Cerebellar nuclear complex (tissue), 1 donor: ENCODE measurements at places on chromosomes 13 and 19.

- no peak for DNase-seq
Measured at GRCh38 chr19:1062387-1063029, 4.5 kb upstream of the ARHGAP45 start.

DNA sequence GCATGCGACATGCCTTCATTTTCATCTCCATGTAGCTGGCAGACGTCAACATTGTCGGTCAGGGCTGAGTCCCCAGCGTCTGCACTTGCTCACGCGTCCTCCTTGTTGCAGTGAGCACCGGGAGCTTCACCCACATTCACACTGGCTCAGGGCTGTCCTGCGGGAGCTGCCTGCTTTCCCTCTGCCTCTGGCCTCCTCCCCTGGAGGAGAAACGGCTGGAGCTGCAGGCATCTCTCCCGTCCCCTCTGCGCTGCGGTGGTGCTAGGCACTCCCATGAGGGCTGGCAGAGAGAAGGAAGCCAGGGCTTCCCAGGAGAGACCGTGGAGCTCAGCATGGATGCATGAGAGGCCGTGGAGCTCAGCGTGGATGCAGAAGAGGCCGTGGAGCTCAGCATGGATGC, 18.4 kb upstream of the TMEM255B start:
- DNase-seq: no peak

DNA sequence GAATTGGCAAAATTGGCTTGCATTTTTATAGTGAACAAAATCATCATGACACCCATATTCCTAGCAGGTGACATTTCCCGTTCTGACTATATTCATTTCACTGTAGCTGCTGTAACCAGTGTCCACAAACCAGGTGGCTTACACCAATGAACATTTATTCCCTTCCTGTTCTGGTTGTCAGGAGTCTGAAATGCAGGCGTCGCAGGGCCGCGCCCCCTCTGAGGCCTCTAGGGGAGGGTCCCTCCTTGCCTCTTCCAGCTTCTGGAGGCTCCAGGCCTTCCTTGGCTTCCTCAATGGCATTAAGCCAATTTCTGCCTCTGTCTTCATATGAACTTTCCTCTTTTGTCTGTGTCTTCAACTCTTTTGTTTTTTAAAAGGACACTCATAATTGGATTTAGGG, 6.5 kb upstream of the RLN3 start:
- no peak for DNase-seq

DNA sequence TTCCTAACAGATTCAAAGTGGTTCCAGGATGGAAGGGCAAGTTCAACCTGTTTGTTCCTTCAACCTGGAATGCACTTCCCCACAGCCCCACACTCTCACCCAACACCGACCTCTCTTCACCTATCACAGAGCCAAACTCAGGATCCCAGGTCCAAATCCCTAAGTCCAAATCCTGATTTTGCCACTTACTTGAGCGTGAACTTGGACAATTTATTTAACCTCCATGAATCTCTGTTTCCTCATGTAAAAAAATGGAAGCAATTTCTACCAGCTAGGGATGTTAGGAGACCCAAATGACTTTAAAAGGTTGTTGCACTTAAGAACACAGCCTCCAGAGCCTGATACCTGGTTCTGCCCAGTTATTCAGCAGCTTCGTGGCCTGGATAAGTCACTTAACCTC, 5.4 kb upstream of the IGSF23 start:
- no peak for DNase-seq

DNA sequence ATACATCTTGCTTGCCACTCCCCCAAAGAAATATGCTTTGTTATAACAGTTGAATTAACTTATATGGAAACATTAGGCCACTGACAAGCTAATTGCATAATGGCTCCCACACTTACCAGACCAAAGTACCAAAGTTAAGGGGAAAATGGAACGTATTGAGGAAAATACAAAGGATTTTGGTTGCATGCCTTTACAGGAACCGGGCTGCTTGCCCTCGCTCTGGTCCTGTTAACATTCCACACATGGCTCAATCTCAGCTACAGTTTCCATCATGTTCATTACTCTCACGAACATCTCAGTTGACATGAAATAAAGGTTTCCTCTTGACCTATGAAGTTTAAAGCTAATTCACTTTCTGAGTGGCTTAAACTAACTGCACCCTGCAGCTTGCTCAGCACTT, 220.7 kb upstream of the RXFP2 start:
- no peak for DNase-seq

GRCh38 chr19:44112802-44113137, 429 bp upstream of the ZNF225 start:
- DNase-seq: no peak

DNA sequence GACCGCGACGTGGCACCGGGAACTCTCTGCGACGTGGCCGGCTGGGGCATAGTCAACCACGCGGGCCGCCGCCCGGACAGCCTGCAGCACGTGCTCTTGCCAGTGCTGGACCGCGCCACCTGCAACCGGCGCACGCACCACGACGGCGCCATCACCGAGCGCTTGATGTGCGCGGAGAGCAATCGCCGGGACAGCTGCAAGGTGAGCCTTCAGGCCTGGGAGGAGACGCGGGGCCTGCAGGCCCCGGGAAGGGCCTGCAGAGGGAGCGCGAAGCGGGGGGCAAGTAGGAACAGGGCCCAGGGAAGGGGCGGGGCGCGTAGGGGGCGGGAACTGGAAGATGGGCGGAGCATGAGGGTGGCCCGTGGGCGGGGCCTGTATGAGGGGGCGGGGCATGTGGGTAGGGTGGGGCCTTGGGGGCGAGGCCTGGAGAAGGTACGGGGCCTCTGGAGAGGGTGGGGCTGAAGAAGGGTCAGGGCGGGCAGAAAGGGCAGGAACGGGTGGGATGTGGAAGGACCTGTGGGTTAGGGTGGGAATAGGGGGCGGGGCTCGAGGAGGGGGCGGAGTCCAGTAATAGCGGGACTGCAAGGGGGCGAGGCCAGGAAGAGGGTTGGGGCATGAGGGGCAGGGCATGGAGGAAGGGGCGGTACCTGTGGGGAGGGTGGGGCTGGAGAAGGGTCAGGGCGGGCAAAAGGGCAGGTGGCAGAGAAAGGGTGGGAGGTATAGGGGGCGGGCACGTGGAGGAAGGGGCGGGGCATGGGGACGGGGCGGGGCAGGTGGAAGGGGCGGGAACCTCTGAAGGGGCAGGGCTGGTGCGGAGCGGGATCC, 2.5 kb downstream of the CFD start:
- no peak for DNase-seq

DNA sequence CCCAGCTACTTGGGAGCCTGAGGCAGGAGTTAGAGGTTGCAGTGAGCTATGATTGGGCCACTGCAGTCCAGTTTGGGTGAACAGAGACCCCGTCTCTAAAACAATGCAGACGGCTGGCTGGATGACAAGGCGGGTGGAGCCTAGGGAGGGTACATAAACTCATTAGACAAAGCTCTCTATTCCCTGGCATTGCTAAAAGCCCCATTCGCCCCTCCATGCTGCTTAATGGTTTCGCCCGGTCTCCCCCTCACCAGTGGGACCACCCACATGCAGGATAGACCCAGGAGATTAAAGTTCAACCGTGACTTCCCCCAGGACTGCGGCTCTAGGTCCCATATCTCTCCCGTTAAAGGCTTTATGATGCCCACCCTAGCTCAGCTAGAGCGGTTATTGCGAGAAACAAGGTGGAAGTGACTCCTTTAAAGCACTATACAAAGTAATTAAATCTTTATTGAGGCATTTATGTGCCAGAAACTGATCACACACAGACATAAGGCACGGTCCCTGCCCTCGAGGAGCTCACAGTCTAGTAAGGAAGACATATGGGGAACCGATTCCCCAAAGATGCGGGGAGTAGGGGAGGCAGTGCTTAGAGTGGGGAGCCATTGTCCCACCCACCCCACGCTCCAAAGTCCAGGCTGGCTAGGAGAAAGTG, 4.9 kb downstream of the LYPD3 start:
- DNase-seq: no peak

DNA sequence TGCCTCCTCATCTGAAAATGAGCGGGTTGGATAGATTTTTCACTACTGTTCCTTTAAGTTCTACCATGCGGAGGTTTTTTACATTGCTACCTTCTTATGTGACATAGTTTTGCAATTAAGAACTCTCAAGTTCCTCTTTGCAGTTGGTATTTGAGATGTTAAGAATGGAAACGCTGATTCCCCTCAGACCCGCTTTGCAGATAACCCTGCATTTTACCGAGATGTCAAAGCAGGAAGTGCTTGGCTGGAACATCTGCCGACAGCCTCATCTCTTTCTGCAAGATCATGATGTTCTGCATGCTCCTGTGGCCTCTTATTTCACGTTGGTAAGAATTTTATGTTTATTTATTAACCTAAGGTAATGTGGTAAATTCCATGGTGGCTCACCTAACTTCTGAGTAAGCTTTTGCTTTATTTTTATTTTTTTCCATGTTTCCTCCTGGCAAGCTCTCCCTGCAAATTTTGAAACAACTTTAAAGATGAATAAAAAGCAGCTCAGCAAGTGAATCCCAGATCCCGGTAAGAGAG, 22.5 kb downstream of the PABPC3 start:
- DNase-seq: no peak

GRCh38 chr13:101785858-101786257, 333.4 kb downstream of the ITGBL1 start:
- peak; percentile 7 for DNase-seq

DNA sequence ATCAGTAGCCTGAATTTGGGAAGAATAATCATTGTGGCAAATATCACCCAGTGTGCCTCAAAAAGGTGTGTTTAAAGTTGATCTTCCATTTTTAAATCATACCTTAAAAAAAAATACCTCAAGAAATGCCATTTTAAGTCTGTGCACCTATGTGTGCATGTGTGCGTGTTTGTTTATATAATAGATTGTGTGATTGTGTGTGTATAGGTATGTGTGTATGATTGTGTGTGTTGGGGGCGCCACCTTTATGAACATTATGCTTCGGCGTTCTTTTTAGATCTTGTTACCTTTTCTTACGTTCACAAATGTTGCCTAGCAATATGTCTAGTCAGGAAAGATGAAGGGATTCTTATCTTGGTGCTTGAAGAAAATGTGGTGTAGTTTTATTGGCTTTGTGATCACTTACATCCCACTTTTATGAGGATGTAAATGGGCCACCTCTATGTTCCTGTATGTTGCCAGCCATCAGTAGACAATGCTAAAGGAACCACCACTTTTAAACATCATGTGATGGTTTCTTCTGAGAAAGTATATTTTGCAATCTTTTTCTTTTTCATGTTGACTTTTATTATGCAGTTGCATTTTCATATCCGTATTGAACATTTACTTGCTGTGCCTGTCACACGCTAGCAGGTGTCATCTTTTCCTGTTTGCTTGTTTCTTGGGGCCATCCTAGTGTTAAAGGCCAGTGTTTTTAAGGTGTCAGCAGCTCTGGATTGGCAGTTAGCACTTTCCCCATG, 2.2 kb upstream of the IRS2 start:
- DNase-seq: no peak

GRCh38 chr13:20231839-20232555, at the start of gene GJB6:
Gene GJB6 (minus strand): TSS chr13:20232319. CDS start chr13:20223480, 8,839 bp downstream.
- DNase-seq: no peak

DNA sequence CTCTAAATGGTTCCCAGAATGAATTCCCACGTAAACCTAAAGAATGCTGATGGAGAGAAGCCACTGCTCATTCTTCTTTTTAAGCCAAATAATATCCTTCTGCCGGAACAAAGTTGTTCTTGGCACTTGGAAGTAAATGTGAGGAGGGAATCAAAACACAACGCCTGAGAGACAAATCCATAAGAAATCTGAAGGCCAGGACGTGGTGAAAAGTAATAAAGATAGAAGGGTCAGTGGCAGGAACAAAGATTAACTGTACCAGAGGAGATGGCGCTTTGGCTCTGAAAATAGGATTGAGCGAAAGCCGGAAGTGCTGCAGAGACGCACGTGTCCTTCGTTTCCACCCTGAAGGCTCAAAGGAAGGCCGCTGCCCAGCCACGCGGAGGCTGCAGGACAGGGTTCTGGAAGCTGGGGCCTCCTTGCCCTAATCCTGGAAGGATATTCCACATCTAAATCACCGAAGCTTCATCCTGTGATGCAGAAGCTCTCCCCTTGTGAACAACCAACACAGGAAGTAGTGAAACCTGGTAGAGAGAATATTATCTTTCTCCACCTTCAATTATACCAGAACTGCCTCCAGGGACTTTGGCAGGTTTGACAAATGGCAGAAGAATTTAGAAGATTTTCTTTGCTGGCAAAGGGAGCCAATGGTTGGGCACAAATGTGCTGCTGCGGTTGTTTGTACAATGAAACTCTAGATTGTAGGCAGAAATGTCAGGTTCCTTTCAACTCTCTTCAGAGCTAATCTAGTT, 214.6 kb upstream of the SERP2 start:
- DNase-seq: no peak

DNA sequence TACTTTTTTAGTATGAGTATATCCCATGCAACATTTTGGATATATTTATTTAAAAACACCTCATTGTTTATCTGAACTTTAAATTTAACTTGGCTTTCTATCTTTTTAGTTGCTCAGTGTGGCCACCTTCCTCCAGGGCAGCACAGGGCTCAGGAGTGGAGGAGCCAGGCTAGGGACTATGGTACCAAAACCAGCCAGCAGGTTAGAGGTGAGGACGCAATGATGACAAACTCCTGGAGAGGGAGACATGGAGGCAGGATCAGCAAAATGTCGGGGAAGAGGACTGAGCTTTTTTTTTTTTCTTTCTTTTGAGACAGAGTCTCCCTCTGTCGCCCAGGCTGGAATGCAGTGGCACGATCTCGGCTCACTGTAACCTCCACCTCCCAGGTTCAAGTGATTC, 29.6 kb upstream of the CALM3 start:
- no peak for DNase-seq
